Muscle of leg (tissue), 16 donors: ENCODE measurements at places on chromosomes 12 and 14.

DNA sequence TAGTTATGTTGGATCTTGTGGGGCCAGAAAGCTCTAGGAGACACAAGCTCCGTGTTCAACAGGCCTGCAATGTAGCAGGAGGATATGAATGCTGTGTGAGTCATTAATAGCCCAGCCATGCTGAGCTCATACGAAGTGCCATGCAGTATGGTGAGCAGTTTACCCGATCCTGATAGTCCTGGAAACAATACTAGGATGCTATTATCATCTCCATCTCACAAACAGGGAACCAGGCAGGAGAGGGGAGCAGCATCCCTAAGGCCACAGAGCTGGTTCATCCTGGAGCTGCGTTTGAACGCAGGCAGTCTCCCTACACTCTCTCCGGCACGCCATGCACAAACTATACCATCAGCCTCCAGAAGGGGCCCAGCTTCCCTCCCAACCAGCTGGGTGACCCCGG is 20.5 kb downstream of the TTC7B start:
- no peak for DNase-seq

- no peak for DNase-seq
These were observed 813 bp upstream of the CCDC184 start for GRCh38 chr12:48182631-48183030.

DNA sequence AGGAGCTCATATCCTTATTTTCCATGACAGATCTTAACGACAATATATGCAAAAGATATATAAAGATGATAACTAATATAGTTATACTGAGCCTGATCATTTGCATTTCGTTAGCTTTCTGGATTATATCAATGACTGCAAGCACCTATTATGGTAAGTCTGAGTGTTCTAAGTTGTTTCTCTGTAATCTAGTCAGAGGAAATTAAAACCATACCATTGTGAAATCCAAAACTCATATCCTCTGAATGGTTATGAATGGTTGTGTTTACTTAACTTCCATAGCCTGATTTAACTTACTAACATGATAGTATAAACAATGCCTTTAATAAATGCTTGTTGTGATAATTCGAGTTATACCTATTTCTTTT is 760 bp downstream of the TMEM19 start:
- no peak for DNase-seq

DNA sequence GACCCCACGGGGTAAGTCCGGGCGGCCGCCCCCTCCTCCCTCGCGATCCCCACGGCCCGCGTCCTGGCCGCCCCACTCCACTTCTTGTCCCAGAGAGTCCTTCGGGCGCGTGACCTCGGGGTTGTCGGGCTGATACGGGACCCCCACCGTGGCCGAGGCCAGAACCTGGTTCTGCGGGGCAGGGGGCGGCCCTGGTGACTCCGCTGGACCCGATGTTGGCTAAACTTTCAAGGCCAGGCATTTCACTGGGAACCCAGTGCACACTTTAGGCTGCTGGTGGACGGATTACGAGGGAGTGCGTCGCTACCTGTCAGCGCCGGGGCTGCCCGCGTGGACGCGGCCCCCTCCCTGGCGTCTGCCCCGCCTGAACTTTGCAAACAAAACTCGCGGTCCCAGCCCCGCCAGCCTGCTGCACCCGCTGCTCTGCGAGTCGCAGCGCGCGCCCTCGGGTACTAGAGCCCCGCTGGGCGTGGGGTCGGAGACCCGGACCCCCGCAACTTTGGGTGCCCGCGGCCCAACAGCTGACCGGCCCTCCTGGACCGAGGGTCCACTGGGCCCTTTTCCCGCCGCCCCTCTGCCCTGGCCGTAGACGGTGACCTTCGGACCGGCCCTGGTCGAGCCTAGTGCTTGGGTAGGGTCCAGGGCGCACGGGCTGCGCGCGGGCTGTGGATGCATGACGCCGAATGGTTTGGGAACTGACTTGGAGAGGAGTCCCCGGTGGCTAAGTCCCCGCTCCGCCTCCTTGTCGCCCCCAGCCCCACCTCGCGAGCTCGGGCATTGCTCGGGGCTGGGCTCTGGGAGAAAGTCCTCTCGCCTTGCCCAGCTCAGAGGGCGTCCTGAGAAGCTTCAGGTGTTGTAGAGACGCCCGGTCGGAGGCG is 624 bp downstream of the RIN3 start:
- DNase-seq: peak; percentile 50

DNA sequence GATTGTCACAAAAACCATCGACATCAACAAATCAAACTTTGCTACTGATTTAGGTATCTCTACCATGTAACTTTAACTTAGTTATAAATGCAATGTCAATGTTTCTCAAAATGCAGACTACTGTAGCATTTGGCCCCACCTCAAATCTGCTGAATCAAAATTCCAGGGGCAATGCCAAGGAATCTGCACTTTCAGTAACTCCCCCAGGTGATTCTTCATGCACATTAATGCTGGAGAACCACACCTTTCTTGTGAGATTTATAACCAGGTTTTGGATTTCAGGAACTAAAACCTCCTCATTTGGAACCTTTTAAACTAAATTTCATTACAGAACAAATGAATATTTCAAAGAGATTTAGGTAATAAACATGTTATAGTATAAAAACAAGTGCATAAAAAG is 4.9 kb downstream of the ATP2B1 start:
- no peak for DNase-seq

GRCh38 chr12:58082996-58083395 is 141.6 kb downstream of the ATP23 start:
- DNase-seq: no peak

GRCh38 chr12:52216100-52216499 is 16.9 kb upstream of the KRT7 start:
- DNase-seq: no peak

DNA sequence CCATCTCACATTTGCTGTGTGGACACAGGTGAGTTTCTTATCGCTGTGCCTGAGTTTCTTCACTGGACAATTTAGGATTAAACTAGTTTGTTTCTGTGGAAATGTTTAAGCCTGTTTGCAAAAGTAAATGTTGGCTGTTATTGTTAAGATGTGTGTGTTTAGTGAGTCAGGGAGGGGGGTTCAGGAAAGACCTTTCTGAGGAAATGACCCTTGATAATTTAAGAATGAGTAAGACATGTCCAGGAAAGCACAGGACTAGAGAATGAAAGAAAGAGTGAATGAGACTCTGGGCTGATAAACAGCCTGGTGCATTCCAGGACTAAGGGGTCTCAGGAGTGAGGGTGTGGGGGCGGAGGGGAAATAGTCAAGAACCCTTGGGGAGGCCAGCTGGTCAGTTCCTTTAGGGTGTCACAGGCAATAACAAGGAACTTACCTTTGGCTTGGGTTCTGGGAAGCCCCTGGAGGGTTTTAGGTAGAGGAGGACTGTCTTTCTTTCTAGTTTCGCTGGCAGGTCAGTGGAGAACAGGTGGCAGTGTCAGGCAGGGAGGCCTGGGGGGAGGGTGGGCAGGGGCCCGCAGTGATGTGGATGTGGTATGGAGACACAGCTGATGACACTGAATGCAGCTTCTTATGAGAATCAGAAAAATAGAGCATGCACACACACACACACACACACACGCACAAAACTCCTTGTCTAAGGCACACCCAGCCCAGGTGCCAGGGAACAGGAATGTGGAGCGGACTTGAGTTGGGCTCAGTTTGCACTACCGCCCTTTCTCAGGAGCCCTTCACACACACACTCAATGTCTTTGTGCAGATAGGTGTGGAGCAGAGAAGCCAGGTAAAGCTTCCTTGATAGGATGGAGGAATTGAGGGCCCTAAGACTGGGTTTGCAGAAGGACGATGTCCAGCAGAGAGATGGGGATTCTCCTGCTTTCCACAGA is 1005.5 kb downstream of the VRK1 start:
- no peak for DNase-seq

DNA sequence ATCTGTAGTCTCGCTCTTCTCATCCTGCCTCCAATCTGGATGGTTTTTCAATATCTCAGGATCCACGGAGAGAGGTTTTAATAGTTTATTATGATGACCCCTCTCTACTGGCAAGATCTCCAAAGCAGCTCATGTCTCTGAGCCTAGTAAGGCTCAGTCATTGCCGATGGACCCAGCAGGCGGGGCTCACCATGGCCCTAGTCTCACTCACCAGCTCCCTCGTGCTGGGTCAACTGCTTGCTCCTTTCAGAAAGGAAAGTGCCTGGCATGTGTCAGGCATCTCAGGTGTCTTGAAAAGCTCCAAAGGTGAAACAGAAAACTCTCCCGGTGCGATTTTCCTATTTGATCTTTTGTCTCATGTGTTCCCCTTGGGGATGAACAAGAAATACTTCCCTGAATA is 179.0 kb downstream of the CALM1 start:
- DNase-seq: no peak

GRCh38 chr12:71725011-71725410 is 29.7 kb upstream of the RAB21 start:
- DNase-seq: no peak

GRCh38 chr12:111812881-111813741 is 28.9 kb upstream of the MAPKAPK5 start:
- peak; percentile 91 for DNase-seq

GRCh38 chr12:101919447-101919846 is 42.1 kb downstream of the DRAM1 start:
- DNase-seq: no peak

GRCh38 chr14:103711516-103712431 is 3.5 kb downstream of the XRCC3 start:
- no peak for DNase-seq

- no peak for DNase-seq
These were observed 2.2 kb downstream of the CLEC14A start for GRCh38 chr14:38253676-38254075.

DNA sequence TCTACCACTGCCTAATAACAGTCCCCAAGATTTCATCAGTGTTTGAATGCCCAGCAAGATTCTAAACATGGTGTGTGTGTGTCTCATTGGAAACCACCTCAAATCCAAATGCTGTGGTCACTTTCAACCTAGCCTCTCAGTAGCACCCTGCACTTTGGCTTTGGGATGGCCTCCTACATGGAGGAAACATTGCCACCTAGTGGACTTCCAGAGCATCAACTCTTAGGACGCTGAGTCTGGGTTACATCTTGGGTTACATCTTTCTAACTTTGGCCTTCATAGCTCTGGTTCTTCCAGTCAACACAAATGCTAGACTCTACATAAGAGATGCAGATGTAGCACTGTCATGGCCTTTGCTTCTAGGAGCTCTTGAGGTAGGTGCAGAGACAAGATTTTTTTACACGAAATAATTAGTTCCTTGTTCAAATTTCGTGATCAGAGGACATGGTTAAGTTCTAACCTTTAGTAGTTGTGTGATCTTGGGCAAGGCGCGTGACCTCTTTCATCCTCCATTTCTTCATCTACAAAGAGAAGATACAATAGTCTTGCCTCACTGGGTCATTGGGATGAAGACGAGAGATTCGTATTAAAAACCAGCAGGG is 113.5 kb upstream of the VASH1 start:
- peak; percentile 65 for DNase-seq

DNA sequence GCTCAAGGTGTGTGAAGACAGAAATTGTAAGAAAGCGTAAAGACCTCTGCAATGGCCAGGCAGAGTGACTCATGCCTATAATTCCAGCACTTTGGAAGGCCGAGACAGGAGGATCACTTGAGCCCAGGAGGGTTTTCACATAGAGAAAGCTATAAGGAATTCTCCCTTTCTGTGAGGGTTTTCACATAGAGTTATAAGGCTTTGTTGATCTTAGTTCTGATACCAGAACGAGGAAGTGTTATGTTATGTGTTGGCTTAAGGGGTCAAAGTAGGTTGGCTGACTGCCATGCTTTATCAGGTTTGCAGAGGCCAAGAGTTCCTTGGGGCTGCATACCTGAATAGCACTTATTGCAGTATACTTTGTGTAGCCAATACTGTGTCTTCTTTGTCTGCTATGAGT is 139.1 kb downstream of the ERC1 start:
- DNase-seq: no peak

DNA sequence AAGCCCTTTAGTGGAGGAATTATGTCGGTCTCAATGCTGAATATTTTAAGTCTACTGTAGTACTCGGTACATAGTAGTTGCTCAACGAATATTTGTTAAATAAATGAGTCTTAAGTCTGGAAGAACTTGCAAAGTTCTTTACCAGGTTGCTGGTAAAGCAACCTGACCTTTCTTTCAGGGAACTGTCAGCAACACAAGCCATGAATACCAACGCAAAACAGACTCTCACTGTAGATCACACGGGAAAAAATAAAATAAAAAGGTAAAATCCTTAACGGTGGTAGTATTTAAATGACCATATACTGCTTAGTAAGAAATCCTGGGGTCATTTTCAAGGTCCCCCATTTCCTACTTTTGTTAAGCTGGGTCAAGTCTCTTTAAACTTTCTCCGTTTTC is 447 bp upstream of the NUBPL start:
- no peak for DNase-seq

DNA sequence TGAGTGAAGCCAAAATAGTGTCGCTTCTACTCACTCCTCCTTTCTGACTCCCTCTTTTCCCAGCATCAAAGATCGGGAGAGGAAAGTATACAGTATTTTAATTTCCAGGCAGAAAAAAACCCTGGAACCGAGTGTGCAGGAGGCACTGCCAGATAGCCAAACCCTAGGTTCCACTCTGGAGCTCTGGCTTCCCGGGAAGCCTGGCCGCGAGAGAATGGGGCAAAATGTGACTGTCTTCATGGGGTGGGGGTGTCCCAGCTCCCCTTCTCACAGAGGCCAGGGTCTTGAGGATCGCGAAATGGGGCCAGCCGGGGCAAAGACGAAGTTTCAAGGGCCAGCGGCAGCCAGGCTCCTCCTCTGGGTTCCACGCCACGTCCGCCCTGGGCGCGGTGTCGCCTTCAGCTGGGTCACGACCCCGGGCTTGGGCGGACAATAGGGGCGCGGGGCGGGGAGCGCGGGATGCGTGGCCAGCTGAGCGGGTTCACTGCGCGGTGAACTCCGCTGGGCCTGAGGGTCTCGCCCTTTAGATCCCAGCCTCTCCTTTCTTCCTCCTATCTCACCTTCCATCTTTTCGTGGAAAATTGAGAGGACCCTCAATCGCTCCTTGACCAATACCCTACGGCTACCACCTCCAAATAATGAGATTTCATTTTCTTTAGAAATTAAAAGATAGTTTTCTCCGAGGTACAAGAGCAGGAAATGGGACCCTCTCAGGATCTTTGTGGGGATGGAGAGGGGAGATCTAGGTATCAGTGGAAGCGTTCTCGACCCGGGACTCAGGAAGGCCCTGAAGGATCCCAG is 6.7 kb downstream of the HOXC4 start:
- DNase-seq: no peak

- DNase-seq: no peak
These were observed 169.9 kb downstream of the DYRK2 start for GRCh38 chr12:67818459-67818903.
